ENCODE measurements at places on chromosomes 5 and 9. TPM values are rescaled to one million over a fixed set of nuclear protein-coding genes. Genes with fewer than 3 reads are reported as not detected.

GRCh38 chr5:132293066-132293991 is 865 bp upstream of the SLC22A4 start:
- peak; percentile 96 for DNase-seq

- no peak for DNase-seq
Observed at GRCh38 chr5:144179226-144179625, 8.6 kb downstream of the KCTD16 start.

GDA gene
- 26.6 TPM for total RNA-seq

DNA sequence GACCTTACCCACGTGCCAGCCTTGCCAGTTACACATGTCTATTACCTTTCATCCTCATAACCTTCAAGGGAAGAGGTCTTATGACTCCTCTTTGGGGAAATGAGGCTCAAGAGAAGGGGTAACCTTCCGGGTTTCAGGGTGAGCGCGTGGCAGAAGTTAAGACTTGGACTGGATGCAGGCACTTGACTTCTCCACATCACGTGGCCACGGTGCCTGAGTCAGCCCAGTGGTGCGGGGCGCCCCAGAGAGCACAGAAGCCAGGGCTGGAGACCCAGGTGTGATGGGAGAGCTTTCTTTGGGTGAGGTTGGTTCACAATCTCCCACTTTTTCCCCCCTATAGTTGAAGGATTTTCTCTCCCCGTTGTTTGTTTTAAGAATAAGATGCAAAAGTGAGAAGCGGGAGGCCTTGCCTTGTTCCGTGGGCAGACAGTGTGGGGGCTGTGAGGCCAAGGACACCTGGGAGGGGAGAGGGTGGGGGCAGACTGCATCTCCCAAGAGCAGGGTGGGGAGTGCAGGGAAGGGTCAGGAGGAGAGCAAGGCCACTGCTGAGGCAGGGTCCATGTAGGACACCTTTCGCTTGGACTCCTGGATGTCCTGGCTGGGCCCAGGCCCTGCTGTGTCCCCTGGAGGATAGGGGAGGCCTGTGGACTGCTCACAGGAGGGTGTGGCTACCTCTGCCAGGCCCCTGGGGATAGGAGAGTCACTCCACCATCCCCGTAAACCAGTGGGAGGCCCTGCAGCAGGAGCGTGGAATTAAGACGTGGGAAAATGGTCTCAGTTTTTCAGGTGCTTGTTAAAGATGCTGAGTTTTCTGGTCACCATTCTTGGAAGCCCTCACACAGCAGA is 90.0 kb upstream of the CTSL start:
- DNase-seq: no peak

TXNDC8 gene
- total RNA-seq: not detected

PTGDS gene
- total RNA-seq: 61.7 TPM

DNA sequence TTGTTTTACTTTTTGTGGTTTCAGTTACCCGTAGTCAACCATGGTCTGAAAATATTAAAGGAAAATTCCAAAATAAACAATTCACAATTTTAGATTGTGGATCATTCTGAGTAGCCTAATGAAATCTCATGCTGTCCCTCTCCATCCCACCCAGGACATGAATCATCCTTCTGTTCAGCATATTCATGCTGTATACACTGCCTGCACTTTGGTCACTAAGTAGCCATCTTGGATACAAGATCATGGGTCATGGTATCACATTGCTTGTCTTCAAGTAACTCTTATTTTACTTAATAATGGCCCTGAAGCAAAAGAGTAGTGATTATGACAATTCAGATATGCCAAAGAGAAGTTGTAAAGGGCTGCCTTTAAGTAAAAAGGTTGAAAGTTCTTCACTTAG is 536.5 kb upstream of the ACO1 start:
- DNase-seq: no peak

ZNF483 gene
- 16.8 TPM for total RNA-seq

ARSB gene
- total RNA-seq: 11.9 TPM

- DNase-seq: no peak
Observed at GRCh38 chr5:109370343-109370742, 39.4 kb downstream of the PJA2 start.

NDOR1 gene
- total RNA-seq: not detected

DNA sequence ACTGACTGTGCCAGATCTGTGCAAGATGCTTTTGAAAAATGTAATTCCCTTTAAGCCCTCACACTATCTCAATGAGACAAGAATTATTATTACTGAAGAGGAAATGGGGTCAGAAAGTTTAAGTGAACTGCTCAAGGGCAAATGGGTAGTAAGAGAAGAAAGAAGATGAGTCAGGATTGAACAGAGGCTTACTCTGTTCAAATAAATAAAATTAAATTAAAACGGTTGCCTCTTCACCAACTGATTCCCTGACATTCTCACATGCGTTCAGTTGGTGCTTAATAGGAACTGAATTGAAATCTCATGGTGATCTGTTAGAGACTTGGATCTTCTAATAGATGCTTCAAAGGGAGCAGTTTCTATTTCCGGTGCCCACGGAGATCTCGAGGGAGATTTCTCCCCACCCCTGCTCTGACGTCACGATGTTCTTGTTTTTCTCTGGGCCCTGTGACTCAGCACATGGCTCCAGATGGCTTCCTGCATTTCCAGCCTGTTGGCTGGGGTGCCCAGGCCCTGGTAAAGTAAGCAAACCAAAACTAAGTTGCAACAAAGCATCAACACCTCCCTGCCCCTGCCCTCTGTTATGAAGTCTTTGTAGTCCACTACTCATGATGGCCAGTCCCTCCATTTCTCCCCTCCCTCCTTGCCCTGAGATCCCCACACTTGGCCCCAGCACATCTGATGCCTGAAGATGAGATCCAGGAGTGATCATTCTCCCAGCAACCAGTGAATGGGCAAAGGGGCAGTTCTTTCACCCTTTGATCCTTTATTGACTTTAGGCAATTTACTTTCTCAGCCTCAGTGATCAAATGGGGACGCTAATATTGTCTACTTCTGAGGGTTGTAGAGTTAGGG is 106.1 kb upstream of the CPEB4 start:
- peak; percentile 87 for DNase-seq

DNA sequence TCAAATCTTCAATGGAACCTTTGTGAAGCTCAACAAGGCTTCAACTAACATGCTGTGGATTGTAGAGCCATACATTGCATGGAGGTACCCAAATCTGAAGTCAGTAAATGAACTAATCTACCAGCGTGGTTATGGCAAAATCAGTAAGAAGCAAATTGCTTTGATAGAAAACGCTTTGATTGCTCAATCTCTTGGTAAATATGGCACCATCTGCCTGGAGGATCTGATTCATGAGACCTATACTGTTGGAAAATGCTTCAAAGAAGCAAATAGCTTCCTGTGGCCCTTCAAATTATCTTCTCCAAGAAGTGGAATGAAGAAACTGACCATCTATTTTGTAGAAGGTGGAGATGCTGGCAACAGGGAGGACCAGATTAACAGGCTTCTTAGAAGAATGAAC is 54.7 kb upstream of the TTC39B start:
- DNase-seq: no peak

Measured in uterus (tissue), 4 donors.